ENCODE measurements at places on chromosomes 3 and 15. TPM values are rescaled to one million over a fixed set of nuclear protein-coding genes. Genes with fewer than 3 reads are reported as not detected.

DNA sequence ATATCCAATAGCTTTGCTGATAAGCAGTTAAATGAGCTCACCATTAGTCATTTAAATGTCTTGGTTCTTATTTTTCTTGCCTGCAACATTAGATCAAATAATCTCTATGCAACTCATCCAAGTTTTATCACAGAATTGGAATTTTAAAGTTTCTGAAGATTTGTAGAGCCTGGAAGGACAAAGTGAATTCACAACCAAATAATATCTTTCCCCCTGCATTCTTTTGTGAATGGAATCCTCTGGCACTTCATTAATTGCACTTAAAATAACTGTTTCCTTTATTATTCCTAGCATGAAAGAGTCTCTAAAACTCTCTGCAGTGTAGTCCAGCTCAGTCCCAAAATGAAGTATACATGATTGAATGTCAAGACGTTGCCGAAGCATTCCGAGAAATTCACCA lies 345.6 kb upstream of the TGFBR2 start:
- no peaks in the 10 kb centered on the region for H3K27me3 ChIP-seq
- H3K36me3 ChIP-seq = no peaks in the 10 kb centered on the region
- H3K4me1 ChIP-seq = no peaks in the 10 kb centered on the region
- ATAC-seq = no peak
- H3K27ac ChIP-seq = no peak overlapping the region
- H3K4me3 ChIP-seq = no peak overlapping the region

GRCh38 chr3:181066143-181067087 lies 76.9 kb upstream of the DNAJC19 start:
- no peaks in the 10 kb centered on the region for H3K36me3 ChIP-seq
- no peak overlapping the region for H3K27ac ChIP-seq
- H3K4me1 ChIP-seq = no peaks in the 10 kb centered on the region
- no peak for ATAC-seq
- H3K27me3 ChIP-seq = no peaks in the 10 kb centered on the region
- H3K4me3 ChIP-seq = no peak overlapping the region

- no peaks in the 10 kb centered on the region for H3K27me3 ChIP-seq
- no peak overlapping the region for H3K4me3 ChIP-seq
- peaks cover 52% of the 10 kb centered on the region for H3K36me3 ChIP-seq
These were observed 23.0 kb downstream of the HSPBAP1 start for GRCh38 chr3:122770521-122771202.

DNA sequence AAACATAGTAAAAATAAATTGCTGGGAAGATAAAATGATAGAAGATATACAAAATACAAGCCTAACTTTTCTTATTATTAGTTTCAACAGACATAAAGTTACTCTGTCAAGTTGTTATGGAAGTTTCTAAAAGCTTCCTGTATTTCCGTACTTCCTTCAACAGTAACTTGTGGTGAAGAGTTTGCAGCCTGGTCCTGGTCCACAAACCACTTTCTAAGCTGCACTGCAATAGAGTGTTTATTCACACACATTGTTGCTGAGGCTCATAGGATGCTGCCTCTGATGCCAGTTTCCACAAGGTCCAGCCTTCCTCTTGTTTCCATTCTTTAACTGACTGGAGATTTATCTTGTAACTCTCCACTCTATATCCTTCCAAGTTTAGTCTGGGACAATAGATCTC lies 39.4 kb upstream of the KY start:
- no peaks in the 10 kb centered on the region for H3K4me1 ChIP-seq
- no peaks in the 10 kb centered on the region for H3K36me3 ChIP-seq
- ATAC-seq = no peak
- no peak overlapping the region for H3K4me3 ChIP-seq
- peaks cover 8% of the 10 kb centered on the region for H3K27me3 ChIP-seq
- H3K27ac ChIP-seq = no peak overlapping the region

- no peak overlapping the region for H3K27ac ChIP-seq
- H3K36me3 ChIP-seq = no peaks in the 10 kb centered on the region
- no peak overlapping the region for H3K4me3 ChIP-seq
- peak; percentile 49 for ATAC-seq
- no peaks in the 10 kb centered on the region for H3K27me3 ChIP-seq
These were observed 2.1 kb upstream of the GNAT1 start for GRCh38 chr3:50189274-50189673.

- no peaks in the 10 kb centered on the region for H3K36me3 ChIP-seq
- ATAC-seq = no peak
- no peaks in the 10 kb centered on the region for H3K4me1 ChIP-seq
- no peak overlapping the region for H3K4me3 ChIP-seq
- H3K27me3 ChIP-seq = peaks cover 4% of the 10 kb centered on the region
- H3K27ac ChIP-seq = no peak overlapping the region
These were observed 231.5 kb downstream of the EFHB start for GRCh38 chr3:19702416-19703078.

The CSPG5 gene
- 0.79 TPM for total RNA-seq

DNA sequence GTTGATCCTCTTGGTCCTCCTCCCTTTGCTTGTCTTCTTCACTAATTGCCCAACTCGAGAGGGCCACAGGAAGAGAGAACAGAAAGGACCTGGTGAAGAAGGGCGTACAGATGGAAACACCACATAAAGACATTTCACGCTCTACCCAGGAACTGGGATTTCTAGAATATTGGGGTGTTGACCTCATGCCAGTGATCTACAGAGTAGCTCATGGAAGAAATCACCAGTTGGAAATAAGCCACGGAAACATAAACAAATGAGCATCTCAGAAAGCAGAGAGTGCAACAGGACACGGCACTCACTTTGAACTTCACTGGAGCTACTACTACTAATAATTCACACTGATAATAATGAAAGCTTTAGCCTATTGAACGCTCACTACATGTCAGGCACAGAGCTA lies 84.6 kb upstream of the ARHGEF3 start:
- H3K27ac ChIP-seq = peak overlapping the region; percentile 74
- H3K36me3 ChIP-seq = peaks cover 7% of the 10 kb centered on the region
- H3K4me3 ChIP-seq = peak overlapping the region; percentile 81
- peak; percentile 4 for ATAC-seq
- H3K27me3 ChIP-seq = no peaks in the 10 kb centered on the region

DNA sequence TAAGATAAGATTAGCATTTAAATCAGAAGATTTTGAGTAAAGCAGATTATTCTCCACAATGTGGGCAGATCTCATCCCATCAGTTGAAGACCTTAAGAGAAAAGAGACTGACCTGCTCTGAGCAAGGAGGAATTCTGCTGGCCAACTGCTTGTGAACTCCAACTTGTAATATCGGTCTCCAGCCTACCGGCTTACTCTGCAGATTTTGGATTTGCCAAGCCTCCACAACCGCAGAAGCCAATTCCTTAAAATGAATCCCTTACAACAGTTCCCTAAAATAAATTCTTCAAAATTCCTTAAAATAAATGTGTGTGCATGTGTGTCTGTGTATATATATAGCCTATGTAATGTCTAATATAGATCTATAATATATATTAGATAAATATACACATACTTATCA lies 107.4 kb upstream of the KLF13 start:
- ATAC-seq = no peak
- H3K4me3 ChIP-seq = no peak overlapping the region
- H3K36me3 ChIP-seq = no peaks in the 10 kb centered on the region
- H3K27me3 ChIP-seq = no peaks in the 10 kb centered on the region

The DPPA4 gene
- total RNA-seq = not detected

- H3K4me1 ChIP-seq = no peaks in the 10 kb centered on the region
- no peaks in the 10 kb centered on the region for H3K36me3 ChIP-seq
- no peak for ATAC-seq
- H3K27me3 ChIP-seq = peaks cover 8% of the 10 kb centered on the region
- no peak overlapping the region for H3K4me3 ChIP-seq
- H3K27ac ChIP-seq = no peak overlapping the region
These were observed 109.9 kb downstream of the ZPLD1 start for GRCh38 chr3:102544741-102545140.

- no peak for ATAC-seq
- H3K27me3 ChIP-seq = no peaks in the 10 kb centered on the region
- H3K4me1 ChIP-seq = no peaks in the 10 kb centered on the region
- no peaks in the 10 kb centered on the region for H3K36me3 ChIP-seq
- H3K4me3 ChIP-seq = no peak overlapping the region
- no peak overlapping the region for H3K27ac ChIP-seq
These were observed 14.7 kb upstream of the SECISBP2L start for GRCh38 chr15:49060710-49061495.

DNA sequence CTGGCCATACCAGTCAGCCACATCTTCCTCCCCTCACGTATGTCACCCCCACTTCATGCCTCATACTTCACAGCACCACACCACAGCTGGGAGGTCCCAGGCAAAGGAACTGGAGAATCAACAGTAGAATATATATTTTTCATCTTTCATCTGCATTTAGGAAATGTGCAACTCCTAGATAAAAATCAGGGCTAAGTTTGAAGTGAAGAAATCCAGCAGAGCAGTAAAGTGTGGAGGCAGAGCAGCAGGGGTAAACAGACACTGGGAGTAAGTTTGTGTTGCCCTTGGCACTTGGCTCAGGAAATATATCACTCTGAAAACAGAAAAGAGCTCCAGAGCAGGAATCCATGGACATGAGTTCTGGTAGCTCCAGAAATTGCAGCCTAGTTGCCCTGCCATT lies 2.8 kb upstream of the HERC1 start:
- H3K27ac ChIP-seq = peak overlapping the region; percentile 28
- no peak for ATAC-seq
- H3K4me1 ChIP-seq = peaks cover 8% of the 10 kb centered on the region
- no peaks in the 10 kb centered on the region for H3K27me3 ChIP-seq

The AADAC gene
- total RNA-seq = not detected

The XCR1 gene
- 0.04 TPM for total RNA-seq

GRCh38 chr15:62450061-62450460 lies 285.0 kb upstream of the C2CD4B start:
- no peaks in the 10 kb centered on the region for H3K36me3 ChIP-seq
- no peak for ATAC-seq
- no peaks in the 10 kb centered on the region for H3K4me1 ChIP-seq
- H3K27ac ChIP-seq = no peak overlapping the region
- H3K27me3 ChIP-seq = peaks cover 6% of the 10 kb centered on the region

DNA sequence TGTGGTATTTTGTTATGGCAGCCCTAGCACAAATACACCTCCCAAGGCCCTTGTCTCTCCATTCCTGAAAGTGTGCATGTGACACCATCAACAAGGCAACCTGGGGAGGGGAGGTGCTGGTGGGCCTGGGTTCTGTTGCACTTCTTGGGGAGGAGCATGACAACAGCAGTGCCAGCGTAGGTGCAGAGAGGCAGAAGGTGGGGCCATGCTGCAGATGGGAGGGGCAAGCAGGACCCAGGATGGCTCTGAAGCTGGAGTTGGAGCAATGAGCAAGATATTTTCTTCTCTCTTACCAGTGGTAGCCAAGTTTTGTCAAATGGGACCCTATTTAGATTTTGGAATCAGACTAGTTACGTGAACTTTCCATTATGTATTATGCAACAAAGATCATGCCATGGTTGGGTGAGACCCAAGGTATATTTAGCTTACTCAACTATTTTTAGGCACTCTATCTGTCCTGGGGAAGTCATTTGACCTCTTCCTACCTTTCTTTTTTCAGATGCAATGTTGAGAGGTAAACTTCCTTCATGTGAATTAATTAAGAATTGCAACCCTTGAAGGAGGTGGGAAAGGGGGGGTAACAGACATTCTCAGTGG lies 3.4 kb downstream of the FYCO1 start:
- H3K27ac ChIP-seq = peak overlapping the region; percentile 86
- no peaks in the 10 kb centered on the region for H3K27me3 ChIP-seq
- no peaks in the 10 kb centered on the region for H3K36me3 ChIP-seq
- no peak for ATAC-seq
- H3K4me1 ChIP-seq = peaks cover 44% of the 10 kb centered on the region
- peak overlapping the region; percentile 84 for H3K4me3 ChIP-seq

DNA sequence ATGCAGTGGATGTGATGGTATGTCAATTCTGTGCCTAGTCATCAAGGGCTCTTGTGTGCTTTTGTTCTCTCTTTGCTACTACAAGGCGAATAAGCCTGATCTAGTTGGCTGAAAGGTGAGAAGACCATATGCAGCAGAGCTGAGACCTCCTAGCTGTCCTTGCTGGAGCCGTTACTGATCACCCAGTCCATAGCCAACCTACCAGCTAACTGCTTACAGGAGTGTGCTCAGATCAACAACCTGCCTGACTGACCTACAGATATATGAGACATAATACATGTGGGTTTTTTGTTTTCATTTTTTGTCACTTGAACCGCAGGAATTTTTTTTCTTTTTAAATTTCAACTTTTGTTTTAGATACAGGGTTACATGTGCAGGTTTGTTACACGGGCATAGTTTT lies 22.8 kb downstream of the OXSM start:
- H3K4me1 ChIP-seq = peaks cover 8% of the 10 kb centered on the region
- H3K4me3 ChIP-seq = no peak overlapping the region
- peaks cover 4% of the 10 kb centered on the region for H3K27me3 ChIP-seq
- no peak for ATAC-seq

The RARRES1 gene
- total RNA-seq = not detected

DNA sequence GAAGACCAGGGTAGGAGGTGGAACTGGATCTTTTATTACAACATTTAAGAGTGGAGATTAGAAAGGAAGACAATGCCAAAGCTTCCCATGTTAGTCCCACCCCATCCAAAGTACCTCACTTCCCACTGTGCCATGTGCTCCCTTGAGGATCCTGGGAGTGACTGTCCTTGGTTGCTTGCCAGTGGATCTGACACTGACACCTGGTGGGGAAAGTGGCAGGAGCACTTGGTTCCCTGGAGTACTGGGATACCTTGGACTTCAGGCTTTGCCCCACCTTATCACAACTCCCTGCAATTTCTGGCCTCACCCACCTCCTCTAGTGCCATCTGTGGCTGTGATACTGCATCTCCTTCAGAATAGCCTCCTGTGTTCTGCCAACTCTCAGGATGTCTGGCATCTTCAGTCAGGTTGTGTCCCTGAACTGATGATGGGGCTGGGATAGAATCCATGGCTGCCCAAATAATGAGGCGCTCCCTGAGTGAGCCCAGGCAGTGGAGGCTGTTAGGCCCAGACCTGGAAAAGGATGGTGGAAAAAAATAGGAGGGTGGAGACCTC lies 1.3 kb downstream of the ELL3 start:
- H3K4me1 ChIP-seq = peaks cover 6% of the 10 kb centered on the region
- no peaks in the 10 kb centered on the region for H3K27me3 ChIP-seq
- H3K36me3 ChIP-seq = peaks cover 43% of the 10 kb centered on the region
- H3K27ac ChIP-seq = no peak overlapping the region

The LIPC gene
- total RNA-seq = 0.17 TPM

All from activated T-helper 17 cell treated with anti-CD3 and anti-CD28 coated beads, Interleukin-2, amount 50 U/mL, for 72 hours (primary cell).